ENCODE measurements at places on chromosomes 7 and 10. TPM values are rescaled to one million over a fixed set of nuclear protein-coding genes. Genes with fewer than 3 reads are reported as not detected.

The TSPAN15 gene
- 129 TPM for total RNA-seq

DNA sequence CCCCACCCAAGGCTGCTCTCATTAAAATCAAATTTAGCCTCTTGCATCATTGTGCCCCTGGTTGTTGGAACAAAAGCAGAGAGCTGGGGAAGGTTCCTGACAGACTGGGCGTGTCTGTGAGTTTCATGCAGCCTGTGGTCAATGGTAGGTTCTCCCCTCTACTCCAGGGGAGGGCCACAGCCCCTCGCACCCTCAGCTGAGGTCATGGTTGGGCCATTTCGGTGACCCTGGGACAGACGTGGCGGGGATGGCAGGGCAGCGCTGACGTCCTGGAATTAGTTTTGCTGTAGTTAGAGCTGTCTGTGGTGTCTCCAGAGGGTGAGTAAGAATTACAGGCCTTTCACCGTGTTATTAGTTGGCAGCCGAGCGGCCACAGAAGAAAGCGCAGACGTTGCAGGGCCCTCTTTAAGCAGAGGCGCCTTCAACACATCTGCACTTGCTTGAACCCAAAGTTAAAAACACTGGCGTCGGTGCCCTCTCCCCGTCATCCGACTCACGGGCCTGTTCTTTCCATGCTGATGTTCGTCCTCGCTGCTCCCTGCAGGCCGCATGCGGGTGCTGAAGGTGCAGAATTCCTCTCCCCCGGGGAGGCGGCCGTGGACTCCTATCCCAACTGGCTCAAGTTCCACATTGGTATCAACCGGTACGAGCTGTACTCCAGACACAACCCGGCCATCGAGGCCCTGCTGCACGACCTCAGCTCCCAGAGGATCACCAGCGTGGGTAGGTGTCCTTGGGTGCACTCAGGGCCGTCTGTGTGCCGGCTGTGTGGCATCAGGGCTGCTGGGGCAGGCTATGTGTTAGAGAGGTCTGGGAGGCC lies 2.8 kb downstream of the FAM20C start:
- DNase-seq, result no peak

GRCh38 chr7:14403587-14403986 lies 414.1 kb upstream of the ETV1 start:
- no peak for DNase-seq

DNA sequence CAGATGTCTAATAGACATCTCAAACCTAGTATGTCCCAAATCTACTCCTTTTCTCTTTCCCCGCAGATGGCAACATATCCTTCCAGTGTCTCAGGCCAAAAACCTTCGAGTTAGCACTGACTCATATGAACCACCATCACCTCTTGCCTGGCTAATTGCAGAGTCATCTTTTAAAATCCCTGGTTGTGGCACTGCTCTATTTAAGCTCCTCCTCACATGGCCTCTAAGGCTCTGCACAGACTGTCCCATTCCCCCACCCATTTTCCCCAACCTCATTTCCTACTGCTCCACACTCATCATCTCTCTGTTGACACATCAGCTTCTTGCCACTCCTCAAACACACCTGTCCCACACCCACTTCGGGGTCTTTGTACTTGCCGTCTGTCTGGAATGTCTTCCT lies 16.8 kb upstream of the HBP1 start:
- no peak for DNase-seq

- DNase-seq, result no peak
Observed at GRCh38 chr10:10800961-10801360, 216.7 kb upstream of the CELF2 start.

- DNase-seq, result no peak
Observed at GRCh38 chr10:96840841-96841518, 8.9 kb downstream of the LCOR start.

The AOAH gene
- 46.1 TPM for total RNA-seq

The GRB10 gene
- 10.3 TPM for total RNA-seq

GRCh38 chr7:136859803-136860202 lies 8.6 kb upstream of the CHRM2 start:
- no peak for DNase-seq

The C7orf57 gene
- total RNA-seq, result 0.24 TPM

DNA sequence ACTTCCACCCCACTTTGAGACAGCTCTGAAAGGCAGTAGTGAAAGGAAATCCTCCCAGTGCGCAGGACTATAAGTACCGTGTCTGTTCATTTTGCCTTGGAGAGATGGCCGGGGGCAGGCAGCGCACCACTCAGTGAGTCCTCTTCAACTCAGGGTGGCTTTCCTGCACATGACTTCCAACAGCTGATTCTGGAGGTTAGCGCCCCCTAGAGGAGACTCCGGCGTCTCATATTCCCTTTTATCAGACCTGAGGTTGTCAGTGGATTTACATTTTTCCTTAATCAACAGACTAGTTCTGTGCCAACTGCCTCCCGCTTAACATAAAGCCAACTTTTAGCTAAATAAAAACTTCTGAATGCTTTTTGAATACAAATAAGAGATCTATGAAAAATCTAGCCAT lies 101.0 kb downstream of the HERPUD2 start:
- peak; percentile 22 for DNase-seq

DNA sequence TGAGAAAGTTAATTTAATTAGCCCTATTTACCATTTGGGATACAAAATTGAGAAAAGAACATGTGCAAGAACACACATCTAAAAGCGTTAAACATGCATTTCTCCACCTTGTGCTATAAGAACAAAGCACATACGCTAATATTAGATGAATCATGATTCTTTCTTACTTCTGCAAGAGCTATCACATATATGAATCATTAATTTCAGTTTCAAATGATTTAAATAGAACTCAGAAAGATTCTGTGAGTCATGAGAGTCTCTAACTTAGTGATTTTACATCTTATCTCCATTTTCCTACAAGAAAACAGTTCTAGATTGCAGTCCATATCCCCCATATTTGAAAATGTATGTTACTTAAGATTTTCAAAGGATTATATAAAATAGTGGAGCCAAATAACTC lies 173.9 kb downstream of the RNLS start:
- no peak for DNase-seq

DNA sequence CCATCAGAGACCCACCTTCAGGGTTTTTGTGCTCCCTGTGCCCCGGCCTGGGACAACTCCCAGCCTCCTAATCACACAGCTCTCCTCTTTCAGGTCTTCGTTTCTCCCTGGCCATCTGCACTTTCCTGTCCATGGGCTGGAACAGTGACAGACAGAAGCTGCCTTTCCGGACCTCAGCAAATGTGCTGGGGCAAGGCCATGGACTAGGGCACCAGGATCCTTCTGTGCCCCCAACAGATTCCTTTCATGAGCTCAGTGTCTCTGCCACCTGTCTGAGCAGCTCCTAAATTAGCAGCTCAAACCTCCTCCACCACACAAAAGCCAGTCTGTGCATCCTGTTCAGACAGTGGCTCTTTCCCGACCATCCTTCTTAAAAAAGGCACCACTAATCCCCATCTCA lies 41.9 kb upstream of the FRMD4A start:
- DNase-seq, result no peak

The VCL gene
- total RNA-seq, result 99.9 TPM

The ZNF783 gene
- total RNA-seq, result 5.5 TPM

DNA sequence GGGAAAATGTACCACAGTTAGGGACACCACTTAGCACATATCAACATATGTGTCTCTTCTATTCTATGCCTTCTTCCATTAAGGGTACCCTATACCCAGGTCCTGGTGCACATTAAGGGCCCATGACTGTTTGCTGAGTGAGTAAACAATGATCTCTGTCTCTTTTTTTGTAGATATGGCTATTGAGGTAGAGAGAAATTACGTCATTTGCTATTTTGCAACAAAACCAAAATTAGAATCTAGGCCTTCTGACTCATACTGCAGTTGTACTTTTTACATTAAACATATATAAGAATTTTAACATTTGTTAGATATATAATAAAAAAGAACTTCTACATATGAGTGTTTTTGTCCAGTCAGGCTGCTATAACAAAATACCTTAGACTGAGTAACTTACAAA lies 683.2 kb upstream of the LRRN3 start:
- DNase-seq, result no peak

The WDR11 gene
- 35.5 TPM for total RNA-seq

GRCh38 chr7:36191292-36191920 lies 38.4 kb downstream of the EEPD1 start:
- no peak for DNase-seq

DNA sequence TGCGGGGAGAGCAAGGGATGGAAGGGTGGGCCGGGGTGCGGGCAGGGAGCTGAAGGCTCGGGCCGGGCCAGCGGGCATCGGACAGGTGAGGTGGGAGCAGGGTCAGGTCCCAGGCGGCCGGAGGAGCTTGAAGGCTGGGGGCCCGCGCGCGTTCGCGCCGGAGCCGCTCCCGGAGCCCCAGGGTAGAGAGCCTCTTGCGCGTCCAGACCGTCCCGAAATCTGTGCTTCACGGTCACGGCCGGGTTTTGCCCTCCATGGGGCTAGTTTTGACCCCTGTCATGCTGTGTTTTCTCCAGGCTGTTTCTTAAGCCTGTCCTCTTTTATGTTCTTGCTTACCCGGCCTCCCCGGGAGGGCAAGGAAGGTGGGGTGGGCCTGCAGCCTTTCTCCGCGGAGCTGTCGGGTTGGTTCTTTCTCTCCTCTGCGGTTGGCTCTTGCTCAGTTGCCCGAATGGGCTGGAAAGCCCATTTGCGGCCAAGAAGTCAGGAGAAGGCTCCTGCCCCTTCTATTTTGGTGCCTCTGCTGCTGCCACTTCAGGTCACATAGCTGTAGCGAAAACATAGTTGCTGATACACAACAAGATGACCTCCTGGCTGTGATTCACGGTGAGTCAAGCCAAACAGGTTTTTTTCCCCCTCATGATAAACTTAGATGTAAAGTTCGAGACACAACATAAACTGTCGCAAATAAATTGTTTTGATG lies 650 bp downstream of the UBE2D1 start:
- peak; percentile 39 for DNase-seq

GRCh38 chr7:74324531-74325209 lies 35.5 kb downstream of the CLIP2 start:
- peak; percentile 36 for DNase-seq

The CHST3 gene
- 2.5 TPM for total RNA-seq

DNA sequence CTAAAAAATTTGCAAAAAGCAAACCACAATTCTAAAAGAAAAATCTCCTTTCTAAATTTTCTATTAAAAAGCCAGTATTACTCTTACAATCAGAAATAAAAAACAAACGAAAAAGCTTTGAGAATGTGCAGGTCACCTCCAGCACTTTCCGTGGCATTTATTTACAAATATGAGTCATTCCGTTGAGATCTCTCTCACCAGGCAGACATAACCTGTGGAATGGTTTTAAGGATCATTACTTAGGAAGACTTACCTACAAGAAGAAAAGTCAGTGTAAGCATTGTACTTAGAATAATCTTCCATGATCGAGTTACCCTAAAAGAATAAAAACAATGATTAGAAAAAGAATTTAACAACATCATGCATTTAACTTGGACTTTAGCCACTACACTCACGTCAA lies 3.3 kb downstream of the SUN3 start:
- DNase-seq, result no peak

- DNase-seq, result no peak
Observed at GRCh38 chr7:130090745-130091532, 20.6 kb downstream of the KLHDC10 start.

DNA sequence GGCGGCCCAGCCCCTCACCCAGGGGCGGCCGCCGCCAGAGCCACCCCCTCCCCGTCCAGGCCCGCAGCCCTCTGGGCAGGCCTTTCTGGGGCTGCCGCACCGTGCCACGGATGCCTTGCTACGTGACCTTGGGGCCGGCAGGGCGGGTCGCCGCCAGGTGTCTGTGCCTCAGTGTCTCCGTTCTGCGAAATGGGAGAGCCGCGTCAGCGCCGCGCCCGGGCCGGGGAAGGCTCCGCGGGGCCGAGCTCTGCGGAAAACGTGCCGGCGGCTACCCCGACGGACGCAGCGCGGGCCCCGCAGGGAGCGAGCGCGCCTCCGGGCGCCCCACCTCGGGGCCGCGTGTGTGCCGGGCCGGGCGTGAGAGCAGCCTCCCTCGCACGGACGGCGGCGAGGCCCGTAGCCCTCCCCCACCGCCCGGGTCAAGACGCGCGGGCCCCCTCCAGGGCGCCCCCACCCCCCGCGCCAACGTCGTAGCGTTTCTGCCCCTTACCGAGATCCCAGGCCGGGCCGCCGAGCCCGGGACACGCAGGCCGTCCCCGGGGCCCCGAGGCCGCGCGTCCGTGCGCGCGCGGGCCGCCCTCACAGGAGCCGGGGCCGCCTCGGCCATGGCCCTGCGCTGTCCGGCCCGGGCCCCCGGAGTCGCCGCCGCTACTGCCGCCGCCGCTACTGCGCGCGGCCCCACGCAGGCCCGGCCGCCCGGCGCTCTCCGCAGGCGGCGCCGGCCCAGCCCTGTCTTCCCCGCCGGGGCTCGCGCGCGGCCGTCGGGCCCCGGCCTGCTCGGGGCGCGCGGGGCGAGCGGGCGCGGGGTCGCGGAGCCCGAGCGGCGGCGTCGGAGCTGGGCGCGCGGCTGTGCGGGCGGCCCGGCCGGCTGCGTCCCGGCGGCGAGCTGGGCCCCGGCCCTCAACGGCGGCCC lies 1.1 kb downstream of the ZNF777 start:
- DNase-seq, result no peak

The CCDC172 gene
- total RNA-seq, result not detected

DNA sequence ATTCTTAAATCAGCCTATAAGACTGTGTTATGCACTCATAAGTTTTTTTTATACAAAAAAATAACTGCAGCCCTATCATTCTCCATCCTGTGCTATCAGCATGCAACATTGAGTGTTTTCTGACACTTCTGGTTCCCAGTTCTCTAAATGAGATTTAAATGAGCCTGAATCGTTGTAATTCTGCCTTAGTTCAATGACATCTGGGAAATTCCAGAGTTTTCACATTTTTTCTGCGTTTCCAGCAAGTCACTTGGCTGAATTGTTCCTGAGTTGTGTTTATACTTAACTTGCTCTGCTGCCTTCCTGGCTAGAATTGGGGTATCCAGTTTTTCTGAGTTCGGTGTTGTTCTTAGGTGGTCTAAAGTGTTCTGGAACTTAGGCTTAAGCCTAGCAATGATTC lies 636.1 kb upstream of the FZD8 start:
- no peak for DNase-seq

GRCh38 chr7:127726476-127726875 lies 74.5 kb downstream of the SND1 start:
- no peak for DNase-seq

DNA sequence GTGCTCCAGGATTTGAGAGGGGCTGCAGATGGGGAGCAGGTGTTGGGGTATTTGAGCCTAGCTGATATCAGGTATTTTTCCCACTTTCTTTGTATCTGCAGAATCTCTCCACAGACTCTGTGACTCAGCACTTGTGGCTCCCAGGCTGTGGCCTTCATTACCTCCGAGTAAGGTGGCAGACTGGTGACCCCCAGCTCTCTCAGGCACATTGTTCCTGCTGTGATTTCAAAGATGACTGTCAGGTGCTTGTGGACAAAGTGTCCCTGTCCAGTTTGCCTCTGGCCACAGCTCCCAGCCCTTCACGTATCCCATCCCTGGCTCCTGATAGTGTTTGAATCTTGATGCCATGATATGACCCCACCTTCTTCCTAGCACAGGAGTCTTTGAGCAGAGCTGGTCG lies 396.8 kb upstream of the PODXL start:
- DNase-seq, result no peak

DNA sequence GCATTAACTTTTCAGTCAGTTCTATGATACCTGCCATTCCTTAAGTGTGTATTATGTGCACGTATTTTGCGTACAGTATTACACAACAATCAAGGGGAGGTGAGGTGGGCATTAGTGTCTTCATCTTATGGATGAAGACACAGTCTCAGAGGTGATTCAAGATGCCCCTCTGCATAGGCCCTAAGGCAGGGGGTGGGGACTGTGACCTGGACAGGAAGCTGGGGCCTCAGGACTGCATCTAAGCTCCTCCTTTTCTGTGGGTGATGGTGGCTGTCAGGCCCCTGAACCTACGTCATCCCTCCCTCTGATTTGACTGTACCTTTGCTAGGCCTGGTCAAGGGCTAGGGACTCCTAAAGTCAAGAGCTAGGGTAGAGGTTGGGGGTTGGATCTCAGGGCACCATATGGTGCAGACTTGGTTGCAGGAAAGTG lies 38.9 kb downstream of the HK1 start:
- peak; percentile 35 for DNase-seq
